Stimulated activated CD4-positive, alpha-beta T cell treated with anti-CD3 and anti-CD28 coated beads, Interleukin-4, amount 100 ng/mL, for 4 hours (primary cell): ENCODE measurements at places on chromosomes 6 and 20.

GRCh38 chr6:31609519-31610406 lies 5.3 kb upstream of the AIF1 start:
- no peak for DNase-seq

- no peak for DNase-seq
Measured at GRCh38 chr6:50936277-50936681, 117.6 kb downstream of the TFAP2B start.

DNA sequence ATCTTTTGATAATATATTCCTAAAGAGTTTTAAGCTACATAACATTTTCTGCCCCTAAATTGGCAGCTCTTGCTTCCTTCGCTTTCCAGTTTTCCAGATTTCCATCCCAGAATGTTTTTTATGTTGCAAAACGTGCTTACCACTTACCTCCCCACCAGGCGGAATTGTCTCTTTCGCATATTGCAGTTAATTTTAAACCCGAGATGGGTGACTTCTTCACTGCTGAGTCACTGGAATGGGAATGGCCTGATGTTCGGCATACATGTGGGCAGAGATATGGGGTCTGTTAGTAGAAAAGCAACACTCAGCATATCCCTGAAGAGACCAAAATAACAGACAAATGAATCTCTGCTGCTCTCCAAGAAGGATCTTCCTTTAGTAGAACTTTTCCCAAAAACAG lies 491.2 kb downstream of the PREX1 start:
- no peak for DNase-seq

DNA sequence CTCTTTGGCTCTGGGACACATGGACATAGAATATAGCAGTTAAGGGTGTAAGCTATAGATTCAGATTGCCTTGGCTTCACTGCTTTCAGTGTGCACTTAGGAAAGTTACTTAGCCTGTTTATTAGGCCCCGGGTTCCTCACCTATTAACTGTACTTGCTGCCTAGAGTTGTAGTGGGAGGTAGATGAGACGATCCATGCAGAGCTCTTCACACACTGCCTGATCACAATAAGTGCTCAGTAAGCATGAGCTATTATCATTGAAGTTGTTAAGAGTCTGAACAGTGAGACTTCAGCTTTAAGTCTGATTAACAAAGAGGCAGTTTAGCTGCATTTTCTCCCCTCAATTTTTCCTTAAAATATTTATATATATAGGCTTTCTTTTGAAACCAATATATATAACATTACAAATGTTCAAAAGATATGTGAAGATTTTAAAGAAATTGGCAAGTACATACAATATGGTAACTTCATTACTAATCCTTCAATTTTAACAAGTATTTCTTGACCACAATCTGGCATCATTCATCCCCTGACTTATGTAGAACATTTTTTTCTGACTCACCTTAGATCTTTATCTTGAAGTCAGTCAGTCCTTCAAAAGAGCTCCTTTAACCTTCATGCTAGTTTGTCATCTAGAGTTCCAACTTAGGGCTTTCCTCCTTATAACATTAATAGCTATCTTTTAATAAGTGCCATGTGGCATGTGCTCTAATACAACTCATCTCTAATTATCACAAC lies 20.5 kb upstream of the SUPT3H start:
- no peak for DNase-seq

GRCh38 chr6:133368664-133369063 lies 127.5 kb downstream of the EYA4 start:
- DNase-seq: no peak

GRCh38 chr6:28211840-28212509 lies 13.1 kb upstream of the ZSCAN9 start:
- DNase-seq: no peak

- DNase-seq: no peak
Measured at GRCh38 chr6:21772477-21772876, 178.9 kb downstream of the SOX4 start.

DNA sequence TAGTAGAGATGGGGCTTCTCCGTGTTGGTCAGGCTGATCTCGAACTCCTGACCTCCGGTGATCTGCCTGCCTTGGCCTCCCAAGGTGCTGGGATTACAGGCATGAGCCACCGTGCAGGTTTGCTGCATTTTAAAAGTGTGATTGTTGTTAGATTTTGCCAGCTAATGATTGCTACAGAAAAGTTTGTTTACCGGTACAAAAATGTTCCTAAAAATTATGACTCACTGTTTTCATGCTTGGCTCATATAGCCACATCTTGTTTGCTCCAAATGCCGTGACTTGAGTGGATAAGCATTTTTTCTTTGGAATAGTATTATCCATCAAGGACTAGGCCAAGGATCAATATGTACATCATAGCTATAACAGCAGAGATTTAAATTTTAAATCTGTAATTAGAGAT lies 24.3 kb downstream of the LRRN4 start:
- no peak for DNase-seq

- DNase-seq: no peak
Measured at GRCh38 chr6:162706232-162706631, 21.3 kb downstream of the PRKN start.
